ENCODE measurements at places on chromosomes 1 and 21.

GRCh38 chr1:193060406-193060805 lies 994 bp downstream of the RO60 start:
- DNase-seq: no peak

GRCh38 chr1:91754816-91755580 lies 131.0 kb downstream of the TGFBR3 start:
- peak; percentile 88 for DNase-seq

- no peak for DNase-seq
Observed at GRCh38 chr1:30895382-30895943, 13.1 kb downstream of the SDC3 start.

- DNase-seq: peak; percentile 33
Observed at GRCh38 chr1:203799157-203799556, 3.7 kb downstream of the ZBED6 start.

DNA sequence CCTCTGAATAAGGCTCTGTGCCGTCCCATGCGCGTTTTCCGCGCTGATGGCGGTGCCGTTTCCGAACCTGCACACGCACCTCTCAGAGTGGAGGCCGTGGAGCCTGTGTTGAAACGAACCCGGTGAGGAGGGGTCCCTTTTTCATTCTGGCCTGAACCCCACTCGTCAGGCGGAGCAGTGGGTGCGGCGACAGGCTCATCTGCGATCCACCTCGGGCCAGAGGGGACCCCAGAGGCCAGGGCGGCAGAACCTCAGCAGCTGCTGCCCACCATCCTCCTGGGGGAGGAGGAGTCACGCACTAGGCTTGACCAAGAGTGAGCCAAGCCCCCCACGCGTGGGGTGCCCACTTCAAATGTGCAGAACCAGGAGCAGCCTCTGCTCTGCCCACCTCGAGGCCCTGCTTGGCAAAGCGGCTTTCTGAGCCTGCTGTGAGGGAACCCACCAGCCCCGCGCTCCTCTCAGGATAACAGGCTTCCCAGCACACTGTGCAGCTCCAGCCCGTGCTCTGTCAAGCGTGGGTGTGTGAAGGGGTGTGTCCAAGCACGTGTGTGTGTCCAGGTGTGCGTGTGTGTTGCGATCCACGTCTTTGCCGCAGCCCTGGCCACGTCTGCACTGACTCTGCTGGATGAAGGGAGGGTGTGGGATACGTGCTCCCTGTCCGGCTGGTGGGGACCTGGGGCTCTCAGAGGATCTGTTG lies 6.8 kb downstream of the PRDM16 start:
- DNase-seq: no peak

DNA sequence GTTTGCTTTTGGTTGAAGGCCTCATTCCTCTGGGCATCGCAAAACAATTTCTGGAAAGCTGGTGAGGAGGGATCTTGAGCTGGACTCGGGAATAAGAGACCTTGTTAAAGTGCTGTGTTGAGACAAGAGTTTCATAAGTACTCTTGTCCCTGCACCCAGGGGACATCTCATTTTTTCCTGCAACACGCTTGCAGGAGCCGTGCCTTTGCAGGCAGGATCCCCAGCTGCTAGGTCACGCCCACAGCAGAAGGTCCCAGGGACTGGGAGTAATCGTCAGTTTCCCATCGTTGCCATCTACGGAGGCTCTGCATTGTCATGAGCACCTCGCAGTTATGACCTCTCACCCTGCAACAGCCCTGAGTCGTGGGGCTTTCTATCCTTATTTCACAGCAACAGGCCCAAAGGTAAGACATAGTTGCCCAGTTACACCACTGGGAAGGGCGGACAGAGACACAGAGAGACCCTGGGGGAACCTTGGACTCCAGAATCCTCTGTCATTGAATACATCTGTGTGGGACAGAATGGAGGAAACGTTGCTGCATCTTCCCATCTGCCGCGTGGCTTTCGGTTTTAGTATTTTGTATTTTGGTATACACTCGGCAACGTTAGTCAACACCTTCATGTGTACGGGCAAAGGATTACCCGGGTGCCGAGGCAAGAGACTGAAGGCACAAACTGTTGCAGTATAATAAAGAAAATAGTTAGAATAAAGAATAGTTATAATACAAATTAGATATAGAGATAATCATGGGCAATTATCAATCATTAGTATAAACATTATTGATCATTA lies 60.4 kb upstream of the DMRTB1 start:
- no peak for DNase-seq

GRCh38 chr1:74246315-74246714 lies 11.1 kb downstream of the TNNI3K start:
- no peak for DNase-seq

GRCh38 chr1:18703041-18703621 lies 72.5 kb downstream of the PAX7 start:
- DNase-seq: no peak

GRCh38 chr1:24123611-24124010 lies 11.7 kb upstream of the MYOM3 start:
- no peak for DNase-seq

DNA sequence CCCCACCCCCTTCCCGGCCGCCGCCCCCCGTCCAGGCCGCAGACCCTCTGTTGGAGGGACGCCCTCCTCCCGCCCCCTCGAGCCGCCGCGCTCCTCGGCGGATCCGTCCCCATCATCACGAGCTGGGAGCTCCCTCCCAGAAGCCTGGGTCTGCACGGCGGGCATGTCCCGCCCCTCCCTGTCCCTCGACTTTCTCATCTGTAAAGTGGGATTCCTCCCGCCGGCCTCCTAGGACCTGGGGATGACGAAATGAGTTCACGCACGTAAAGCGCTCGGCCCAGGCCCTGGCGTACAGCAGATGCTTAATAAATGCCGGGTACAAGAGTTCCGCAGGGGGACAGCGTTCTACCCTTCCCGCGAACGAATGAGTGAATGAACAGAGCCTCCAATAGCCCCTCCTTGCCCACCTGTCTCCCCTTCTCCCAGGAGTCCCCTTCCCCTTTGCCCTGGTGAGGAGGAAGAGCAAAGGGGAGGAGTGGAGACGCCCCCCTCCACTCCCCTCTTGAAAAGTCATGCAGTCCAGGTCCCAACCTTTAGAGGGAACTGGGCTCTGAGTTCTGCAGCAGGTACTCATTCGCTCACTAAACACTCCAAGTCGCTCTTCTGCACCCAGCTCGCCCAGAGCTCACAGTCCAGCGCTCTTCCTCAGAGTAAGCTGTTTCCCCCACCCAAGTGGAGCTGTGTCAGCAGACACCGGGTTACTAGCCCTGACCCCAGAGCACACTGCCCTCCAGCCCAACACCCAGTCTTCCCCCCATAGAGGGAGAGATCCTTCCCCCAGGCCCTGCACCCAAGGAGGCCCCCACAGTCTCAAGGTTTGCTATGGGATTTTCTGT lies 16.8 kb downstream of the RAP1GAP start:
- no peak for DNase-seq

DNA sequence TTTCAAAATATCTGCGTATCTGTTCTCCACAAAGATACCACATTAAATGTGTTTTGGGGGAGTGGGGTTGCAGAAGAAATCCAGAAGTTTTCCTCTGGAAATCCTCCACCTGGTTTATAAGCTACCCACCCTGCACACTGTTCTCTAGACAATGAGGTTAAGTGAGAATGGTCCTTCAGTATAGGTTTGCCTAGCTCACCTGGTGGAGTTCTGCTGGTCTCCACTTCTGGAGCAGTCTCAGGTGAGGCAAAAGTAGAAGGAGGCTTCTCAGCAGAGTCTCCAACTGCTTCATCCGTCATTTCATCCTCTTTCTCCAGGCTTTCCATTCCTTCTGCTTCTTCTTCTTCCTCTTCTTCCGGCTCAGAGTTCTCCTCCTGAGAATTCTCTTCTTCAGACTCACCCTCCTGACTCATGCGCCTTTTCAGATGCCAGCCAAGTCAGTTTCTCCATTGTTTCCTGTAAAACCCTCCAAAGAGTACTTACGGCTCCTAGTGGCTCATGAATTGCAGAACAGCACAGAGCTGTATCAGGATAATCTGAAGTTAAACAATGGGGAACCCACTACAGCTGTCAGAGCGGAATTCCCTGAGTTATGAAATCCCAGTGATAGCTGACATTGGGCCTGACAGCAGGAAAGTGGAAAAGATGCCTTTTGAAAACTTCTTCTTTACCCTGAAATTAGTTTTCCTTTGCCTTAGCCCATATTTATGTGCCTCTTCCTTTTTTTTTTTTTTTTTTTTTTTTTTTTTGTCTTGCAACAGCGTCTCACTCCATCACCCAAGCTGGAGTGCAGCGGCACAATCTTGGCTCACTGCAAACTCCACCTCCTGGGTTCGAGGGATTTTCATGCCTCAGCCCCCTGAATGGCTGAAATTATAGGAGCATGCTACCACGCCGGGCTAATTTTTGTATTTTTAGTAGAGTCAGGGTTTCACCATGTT lies 38.5 kb downstream of the MSTO1 start:
- peak; percentile 96 for DNase-seq

GRCh38 chr1:98045767-98046641 lies 125.2 kb upstream of the DPYD start:
- peak; percentile 67 for DNase-seq
